ENCODE measurements at places on chromosomes 4 and X. TPM values are rescaled to one million over a fixed set of nuclear protein-coding genes. Genes with fewer than 3 reads are reported as not detected.

Gene GLRA2
- polyA plus RNA-seq, result 0.42 TPM

Gene CXCL8
- polyA plus RNA-seq, result 13.4 TPM

Gene PCDH10
- 0.34 TPM for polyA plus RNA-seq

Gene WNK3
- polyA plus RNA-seq, result 0.10 TPM

Gene SOX3
- polyA plus RNA-seq, result not detected

Gene GPM6B
- 0.46 TPM for polyA plus RNA-seq

Gene TMEM35A
- 1.8 TPM for polyA plus RNA-seq

DNA sequence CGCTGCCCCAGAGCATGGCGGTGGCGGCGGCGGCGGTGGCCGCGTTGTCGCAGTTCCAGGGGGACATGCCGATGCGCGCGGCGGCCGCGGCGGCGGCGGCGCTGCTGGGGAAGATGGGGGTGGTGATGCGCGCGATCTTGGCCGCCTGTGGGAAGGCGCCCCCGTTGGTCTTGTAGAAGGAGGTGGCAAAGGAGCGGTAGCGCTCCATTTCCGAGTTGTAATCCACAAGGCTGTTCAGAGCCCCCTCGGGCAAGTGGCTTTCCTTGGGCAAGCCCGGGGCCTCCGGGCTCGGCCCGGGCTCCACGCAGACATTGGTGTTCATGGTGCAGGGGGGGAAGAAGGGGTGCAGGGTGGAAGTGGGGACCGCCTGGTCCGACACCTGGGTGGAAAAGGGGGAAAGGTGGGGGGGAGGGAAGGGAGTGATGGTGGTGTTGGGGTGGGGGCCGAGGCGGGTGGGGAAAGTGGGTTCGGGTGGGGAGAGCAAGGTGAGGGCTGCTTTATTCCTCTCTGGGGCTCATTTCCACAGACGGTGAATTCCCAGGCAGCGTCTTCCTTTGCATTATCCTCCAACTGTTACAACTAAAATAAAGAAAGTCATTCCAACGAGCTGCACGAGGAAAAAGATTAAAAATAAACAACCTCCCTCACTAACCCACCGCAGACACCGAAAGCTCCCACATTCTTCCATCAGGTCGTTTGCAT lies 3.1 kb downstream of the CXXC4 start:
- DNase-seq, result peak; percentile 67

DNA sequence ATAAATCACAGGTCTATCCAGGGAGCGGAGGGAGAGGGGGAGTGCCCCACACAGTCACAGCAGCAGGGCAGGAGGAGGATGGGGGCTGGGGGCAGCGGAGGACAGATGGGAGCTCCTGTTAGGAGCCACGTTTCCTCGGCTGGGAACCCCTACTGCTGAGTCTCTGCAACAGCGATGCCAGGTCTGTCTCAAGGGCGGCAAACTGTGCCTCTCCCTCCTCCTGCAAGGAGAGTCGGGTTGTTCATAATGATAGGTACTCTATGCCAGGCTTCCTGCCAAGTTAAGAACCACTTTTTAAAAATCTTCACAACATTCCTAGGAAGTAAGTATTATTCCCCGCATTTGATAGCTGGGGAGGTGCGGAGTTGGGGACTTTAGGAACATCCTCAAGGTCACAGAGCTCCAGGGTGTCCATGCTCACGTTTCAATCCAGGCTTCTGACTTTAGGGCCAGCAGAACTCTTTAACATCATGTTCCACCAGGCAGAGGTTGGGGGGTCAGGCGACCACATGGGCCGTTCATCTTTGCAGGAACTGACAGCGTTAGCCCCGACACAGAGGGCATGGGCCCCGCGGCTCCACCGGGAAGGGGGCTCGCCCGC lies 98.3 kb upstream of the MAML3 start:
- DNase-seq, result peak; percentile 75

GRCh38 chr4:2338754-2339457 lies 77.0 kb upstream of the MXD4 start:
- peak; percentile 53 for DNase-seq

- no peak for DNase-seq
Measured at GRCh38 chr4:175656649-175657048, 155.4 kb downstream of the GPM6A start.

- no peak for DNase-seq
Measured at GRCh38 chr4:136001791-136002190, 1530.5 kb downstream of the PCDH18 start.

GRCh38 chr4:159159611-159160010 lies 56.7 kb downstream of the RAPGEF2 start:
- no peak for DNase-seq

DNA sequence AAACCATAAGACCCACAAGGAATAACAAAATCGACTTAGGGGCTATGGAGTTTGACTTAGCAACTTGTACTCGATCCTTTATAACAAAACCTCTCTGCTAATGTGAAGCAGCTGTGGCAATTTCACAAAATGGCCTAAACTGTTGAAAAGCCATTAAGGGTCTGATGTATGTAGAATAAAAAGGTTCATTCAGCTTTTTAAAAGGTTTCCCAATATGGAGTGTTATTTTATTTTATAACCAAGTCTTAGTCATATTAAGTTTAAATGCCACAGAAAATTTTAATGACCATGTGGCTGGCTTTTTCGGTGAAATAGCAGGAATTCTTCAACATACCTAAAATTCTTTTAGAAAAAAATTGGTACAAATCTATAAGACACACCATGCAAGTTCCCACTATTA lies 291.8 kb upstream of the HAND2 start:
- no peak for DNase-seq

- peak; percentile 80 for DNase-seq
Measured at GRCh38 chr4:183905081-183905592, at the start of gene STOX2. Gene STOX2, plus strand, starts transcription at chr4:183905307. Its CDS starts 1,484 bp downstream, at chr4:183906791.

DNA sequence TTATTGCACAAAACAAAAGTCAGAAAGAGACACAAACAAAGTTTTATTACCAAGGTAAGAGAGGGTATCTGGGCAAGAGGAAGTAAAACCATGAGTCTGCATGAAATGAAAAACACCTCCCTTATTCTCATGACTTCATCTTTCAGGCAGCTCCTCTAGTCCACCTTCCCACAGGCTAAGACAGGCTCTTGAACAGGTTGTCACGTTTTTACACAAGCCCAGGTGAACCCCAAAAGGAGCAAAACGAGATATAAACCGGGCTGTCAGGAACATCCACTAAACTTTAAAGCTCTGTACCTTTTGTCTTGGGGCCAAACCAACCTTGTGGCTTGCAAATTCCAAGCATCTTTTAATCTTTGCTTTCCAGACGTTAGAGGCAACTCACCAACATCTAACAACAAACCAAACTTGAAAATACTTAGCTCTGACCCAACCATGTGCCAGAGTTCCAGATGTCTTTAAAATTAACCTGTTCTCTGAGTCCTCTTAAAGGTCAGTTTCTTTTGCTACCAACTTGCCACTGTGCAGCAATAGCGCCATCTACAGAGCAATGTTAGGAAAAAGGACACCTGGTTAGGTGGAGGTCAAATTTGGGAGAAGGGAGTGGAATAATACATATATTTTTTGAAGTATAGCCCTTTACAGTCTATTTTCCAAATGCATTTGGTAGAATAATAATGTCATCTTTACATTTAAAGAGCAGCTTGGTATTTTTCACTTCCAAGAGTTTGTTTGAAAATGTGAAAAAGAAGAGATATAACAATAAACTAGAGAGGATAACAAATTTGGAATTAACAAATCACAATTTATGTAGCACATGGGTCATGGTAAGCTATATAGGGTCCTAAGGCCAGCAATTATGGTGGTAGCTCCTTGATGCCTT lies 73.1 kb downstream of the QRFPR start:
- no peak for DNase-seq

GRCh38 chrX:101265869-101266428 lies 25.2 kb downstream of the TAF7L start:
- no peak for DNase-seq

DNA sequence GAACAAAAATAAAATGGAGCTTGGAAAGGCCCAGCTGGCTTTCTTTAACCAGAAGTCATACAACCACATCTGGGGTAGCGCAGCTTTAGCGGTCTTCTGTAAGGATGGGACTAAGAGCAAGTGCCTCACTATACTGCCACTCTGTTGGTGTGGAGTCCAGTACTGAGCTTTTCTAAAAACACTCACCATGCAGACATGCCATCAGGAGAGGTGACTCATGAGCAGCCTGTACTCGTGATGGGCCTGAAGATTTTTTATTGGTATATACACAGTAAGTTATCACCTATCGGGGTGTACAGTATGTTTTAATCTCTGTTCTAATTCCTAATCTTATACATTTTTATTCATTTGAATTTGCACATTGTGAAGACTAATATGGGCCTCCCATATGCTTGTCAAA lies 9.6 kb downstream of the PPP3CA start:
- DNase-seq, result no peak

- peak; percentile 90 for DNase-seq
Measured at GRCh38 chr4:143626134-143626911, 74.2 kb downstream of the FREM3 start.

- no peak for DNase-seq
Measured at GRCh38 chr4:101066626-101067170, 280.6 kb downstream of the PPP3CA start.

DNA sequence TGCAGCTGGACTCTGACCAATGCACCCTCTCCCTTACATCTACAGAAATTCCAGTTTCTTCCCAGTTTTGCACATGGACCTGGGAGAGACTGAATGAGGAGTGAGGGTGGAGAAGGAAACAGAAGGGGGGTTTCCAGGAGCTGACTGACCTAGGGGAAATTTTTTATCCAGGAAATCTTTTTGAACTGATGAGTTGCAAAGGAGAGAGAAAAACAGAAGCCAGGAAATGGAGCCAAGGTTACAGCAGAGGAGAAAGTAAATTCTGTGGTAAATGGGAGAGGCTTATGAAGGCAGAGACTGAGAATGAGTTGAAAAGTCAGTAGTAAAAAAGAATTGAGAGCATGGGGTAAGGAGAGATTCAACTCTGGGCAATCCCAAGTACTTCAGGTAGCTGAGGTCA lies 192.8 kb downstream of the SMIM20 start:
- DNase-seq, result no peak

DNA sequence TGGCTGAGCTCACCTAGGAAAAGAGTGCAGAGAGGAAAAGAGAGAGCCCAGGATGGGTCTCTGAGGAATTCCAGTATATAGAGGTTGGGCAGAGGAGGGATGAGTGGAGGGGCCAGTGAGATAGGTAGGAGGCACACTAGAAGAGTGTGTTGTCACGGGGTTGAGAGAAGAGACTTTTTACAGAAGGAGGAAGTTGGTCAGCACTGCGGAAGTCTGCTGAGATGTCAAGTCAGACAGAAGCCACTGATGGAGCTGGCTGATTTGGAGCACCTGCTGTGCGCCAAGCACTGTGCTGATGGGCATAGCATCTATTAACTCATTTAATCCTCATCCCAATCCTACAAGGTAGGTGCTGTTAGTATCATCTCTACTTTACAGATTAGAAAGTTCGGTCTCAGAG lies 60.4 kb downstream of the EFNB1 start:
- DNase-seq, result no peak

GRCh38 chr4:38678078-38678477 lies 14.1 kb downstream of the KLF3 start:
- no peak for DNase-seq

DNA sequence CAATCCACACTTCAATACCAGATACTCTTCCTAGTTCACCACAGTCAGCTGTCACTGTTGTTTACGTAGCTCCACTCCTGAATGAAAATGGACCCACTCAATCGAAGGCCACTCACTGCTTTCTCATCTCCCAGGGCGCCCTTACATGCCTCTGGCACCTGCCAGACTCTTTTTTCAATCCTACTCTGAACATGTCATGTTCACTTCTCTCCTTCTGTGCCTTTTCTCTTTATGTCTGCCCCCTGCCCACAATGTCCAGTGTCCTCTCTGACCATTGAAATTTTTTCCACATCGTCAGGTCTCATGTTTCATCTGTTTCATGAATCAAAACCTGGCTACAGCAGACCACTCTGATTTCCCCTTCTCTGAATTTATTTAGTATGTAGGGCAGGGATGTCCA lies 1.3 kb upstream of the MGAT4D start:
- DNase-seq, result no peak

- no peak for DNase-seq
Measured at GRCh38 chrX:55640854-55641253, 17.7 kb downstream of the FOXR2 start.

DNA sequence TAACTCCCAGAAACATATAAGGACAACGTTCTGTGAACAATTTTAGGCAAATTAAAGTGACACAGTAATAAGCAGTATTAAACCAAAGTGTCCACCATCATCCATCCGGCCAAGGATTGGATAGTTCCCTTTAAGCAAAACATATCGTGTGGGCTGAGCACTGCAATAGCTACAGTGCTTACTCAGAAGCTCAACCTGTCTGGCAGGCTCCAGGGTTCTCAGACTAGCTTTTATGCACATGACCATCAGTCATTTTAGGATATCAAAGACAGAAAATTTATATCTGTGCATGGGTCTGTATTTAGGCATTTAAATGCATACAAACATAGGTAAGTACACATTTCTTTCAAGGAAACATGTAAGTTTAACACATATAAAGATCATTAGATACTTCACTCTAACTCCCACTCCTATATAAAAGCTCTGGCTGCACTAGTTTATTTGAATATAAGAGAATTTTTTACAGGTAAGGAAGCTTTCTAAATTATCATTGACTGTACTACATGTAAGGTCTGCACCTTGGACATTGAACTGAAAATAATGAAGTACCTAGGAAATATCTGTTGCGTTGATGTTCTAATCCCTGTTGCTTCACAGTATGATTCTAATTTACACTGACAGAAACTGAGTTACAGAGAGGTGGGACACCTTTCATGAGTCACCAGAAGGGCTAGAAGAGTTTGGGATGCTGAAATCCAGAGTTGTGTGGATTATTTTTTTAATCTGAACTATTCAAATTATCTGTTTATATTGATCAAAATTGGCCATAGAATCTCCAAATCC lies 67.6 kb downstream of the ELOVL6 start:
- no peak for DNase-seq

- no peak for DNase-seq
Measured at GRCh38 chrX:17440836-17441235, 65.8 kb downstream of the NHS start.

- no peak for DNase-seq
Measured at GRCh38 chrX:46140272-46140671, 404.9 kb downstream of the ZNF674 start.

GRCh38 chrX:12411831-12412230 lies 273.6 kb downstream of the FRMPD4 start:
- no peak for DNase-seq

DNA sequence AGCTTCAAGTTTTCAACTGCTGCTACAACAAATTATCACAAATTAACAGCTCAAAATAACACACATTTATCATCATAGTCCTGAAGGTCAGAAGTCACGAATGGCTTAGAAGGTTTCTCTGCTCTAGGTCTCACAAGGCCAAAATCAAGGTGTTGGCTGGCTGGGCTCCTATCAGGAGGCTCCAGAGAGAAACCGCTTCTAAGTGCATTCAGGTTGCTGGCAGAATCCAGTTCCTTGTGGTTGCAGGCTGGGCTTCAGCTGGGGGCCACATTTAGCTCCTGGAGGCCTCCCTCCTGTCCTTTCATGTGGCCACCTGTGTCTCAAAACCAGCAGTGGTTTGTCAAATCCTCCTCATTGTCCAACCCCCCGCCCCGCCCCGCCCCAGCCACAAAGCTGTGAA lies 15.4 kb downstream of the MRFAP1 start:
- DNase-seq, result no peak

DNA sequence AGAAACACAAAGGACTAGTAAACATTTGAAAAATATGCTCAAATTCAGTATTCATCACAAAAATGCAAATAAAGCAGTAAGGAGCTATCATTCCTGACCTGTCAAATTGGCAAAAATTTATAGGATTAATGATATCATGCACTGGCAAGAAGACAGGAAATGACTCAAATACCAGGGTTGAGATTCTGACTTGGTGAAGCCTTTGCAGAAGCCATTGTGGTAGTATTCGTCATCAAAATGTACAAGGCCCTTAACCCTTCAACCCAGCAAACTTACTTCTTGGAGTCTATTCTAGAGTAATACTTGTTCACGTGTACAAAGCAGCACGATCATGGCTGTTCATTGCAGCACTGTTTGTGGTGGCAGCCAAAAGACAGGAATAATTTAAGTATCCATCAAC lies 132.4 kb downstream of the ENOX2 start:
- no peak for DNase-seq

Data from sigmoid colon (tissue), 7 donors.